Activated CD4-positive, alpha-beta T cell treated with anti-CD3 and anti-CD28 coated beads, Interleukin-2, amount 10 ng/mL, durations not matched to agents 24 days and 14 days (primary cell): ENCODE measurements at places on chromosomes 6 and 20.

- DNase-seq, result peak; percentile 8
These were observed 20.1 kb downstream of the DEK start for GRCh38 chr6:18244251-18244650.

DNA sequence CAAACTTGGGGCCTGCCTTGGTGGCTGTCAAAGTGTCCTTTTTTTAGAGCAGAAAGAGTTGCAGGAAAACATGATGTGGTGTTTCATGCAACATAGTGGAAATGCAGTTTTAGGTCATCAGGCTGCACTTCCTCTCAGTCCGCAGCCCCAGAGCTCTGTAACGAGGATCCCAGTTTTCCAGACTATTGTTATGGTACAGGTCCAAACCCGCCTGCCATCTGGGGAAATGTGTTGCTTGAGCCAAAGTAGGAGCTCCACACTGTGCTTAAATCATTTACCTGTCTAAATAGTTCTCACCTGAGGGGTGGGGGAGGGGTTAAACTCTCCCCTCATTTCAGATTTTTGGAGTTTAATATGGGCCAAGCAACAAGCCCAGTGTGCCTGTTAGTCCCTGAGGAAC, 59.8 kb downstream of the GOPC start:
- DNase-seq, result no peak

DNA sequence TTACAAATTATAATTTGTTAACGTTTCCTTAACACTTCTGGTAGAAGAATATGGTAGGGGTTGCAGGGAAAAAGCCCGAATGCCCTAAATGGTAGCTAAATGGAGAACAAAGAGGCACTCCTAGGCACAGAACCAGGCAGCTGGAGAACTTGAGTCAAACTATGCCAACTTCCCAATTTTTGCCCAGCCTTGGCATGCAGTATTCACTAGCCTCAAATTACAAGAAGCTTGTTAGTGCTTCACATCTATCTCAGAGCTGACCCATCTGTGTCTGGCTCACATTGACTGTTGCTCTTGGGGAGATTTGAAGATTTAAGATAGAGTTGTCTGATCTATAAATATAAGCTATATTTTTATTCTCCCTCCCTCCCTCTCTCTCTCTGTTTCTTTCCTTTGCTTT, 19.4 kb upstream of the LRFN2 start:
- no peak for DNase-seq

DNA sequence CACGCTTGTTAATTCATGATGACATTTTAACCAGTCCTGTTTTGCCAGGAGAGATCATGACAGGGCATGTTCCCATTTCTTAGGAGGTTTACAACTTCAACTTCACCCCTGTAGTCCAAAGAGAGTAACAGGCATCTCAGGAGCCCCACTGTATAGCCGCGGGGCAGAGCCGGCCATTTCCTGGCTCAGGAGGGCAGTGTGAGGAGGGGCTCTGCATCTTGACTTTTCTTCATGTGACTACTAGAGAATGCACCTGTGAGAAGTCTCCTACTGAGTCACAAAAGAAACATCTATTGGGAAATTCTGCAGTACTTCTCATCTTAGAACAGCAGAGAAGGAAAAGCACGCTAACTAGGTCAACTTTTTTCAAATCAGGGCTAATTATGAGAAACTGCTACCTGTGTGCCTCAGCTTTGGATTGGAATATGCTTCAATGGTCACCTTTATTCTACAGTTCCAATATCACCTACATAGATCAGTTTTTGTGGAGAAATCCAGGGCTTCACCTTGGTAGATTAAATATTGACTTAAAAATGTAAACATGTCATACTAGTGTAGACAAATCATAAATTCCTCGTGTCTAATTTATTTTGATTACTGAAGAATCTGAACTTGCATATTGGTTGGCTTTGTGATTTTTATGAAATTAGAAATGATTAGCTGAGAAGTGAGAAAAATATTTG, 28.6 kb upstream of the SIM1 start:
- no peak for DNase-seq

GRCh38 chr6:74979065-74979766, 226.6 kb downstream of the COL12A1 start:
- DNase-seq, result no peak

DNA sequence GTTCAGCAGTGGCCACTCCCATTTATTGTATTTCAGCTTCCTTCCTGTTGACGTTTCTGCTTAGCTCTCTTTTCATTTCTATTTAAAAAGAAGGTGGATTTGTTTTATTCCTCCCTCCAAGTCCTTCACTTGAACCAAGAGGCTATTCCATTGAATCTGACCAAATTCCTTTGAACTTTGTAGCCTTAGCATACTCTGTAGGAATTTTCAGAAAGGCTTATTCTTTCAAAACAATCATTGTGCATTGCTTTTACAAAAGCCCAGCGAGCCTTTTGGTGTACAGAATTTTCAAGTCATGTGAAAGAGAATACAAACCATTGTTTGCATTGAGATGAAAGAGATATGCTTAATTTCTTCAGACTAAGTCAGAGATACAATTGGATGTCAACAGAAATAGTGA, 151.0 kb upstream of the INSM1 start:
- DNase-seq, result no peak

- DNase-seq, result no peak
These were observed 533.9 kb downstream of the TFAP2B start for GRCh38 chr6:51352506-51353029.

GRCh38 chr6:28005975-28006374, 48.9 kb downstream of the OR2B6 start:
- no peak for DNase-seq
